Natural killer cell treated with Interleukin-12 subunit alpha and Interleukin-12 subunit beta and Interleukin-15 and Interleukin-18, amount 100 ng/mL, for 72 hours (primary cell): ENCODE measurements at places on chromosomes 13 and 19.

- no peak overlapping the region for H3K27ac ChIP-seq
- no peaks in the 10 kb centered on the region for H3K36me3 ChIP-seq
- no peaks in the 10 kb centered on the region for H3K27me3 ChIP-seq
- no peak for DNase-seq
- H3K4me3 ChIP-seq = no peak overlapping the region
Observed at GRCh38 chr13:64158908-64159307, 2743.3 kb upstream of the PCDH20 start.

- H3K4me3 ChIP-seq = no peak overlapping the region
- no peak overlapping the region for H3K27ac ChIP-seq
- H3K27me3 ChIP-seq = no peaks in the 10 kb centered on the region
- DNase-seq = no peak
- no peaks in the 10 kb centered on the region for H3K36me3 ChIP-seq
Observed at GRCh38 chr19:48102870-48103751, 7.5 kb downstream of the PLA2G4C start.

DNA sequence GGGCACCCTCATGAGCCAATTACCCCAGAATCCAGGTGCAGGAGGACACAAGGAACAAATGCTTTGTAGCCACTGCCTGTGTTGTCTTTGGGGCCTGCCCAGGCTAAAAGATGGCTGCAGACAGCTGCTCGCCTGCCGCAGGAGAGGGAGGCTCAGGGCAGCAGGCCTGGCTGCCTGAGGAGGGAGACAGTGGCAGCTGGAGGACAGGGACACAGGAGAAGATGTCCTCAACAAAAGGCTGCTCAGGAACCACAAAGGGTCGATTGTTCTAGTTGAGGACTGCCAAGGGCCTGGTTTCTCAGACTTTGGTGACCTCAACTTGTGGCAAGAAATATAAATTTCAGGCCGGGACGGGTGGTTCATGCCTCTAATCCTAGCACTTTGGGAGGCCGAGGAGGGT lies 7.6 kb downstream of the SIRT2 start:
- H3K27ac ChIP-seq = no peak overlapping the region
- H3K36me3 ChIP-seq = no peaks in the 10 kb centered on the region
- H3K27me3 ChIP-seq = no peaks in the 10 kb centered on the region
- no peak for DNase-seq

- H3K27ac ChIP-seq = no peak overlapping the region
- no peaks in the 10 kb centered on the region for H3K36me3 ChIP-seq
- no peak for DNase-seq
- H3K27me3 ChIP-seq = peaks cover 2% of the 10 kb centered on the region
- H3K4me1 ChIP-seq = no peaks in the 10 kb centered on the region
Observed at GRCh38 chr13:51034906-51035305, 76.2 kb downstream of the C13orf42 start.

DNA sequence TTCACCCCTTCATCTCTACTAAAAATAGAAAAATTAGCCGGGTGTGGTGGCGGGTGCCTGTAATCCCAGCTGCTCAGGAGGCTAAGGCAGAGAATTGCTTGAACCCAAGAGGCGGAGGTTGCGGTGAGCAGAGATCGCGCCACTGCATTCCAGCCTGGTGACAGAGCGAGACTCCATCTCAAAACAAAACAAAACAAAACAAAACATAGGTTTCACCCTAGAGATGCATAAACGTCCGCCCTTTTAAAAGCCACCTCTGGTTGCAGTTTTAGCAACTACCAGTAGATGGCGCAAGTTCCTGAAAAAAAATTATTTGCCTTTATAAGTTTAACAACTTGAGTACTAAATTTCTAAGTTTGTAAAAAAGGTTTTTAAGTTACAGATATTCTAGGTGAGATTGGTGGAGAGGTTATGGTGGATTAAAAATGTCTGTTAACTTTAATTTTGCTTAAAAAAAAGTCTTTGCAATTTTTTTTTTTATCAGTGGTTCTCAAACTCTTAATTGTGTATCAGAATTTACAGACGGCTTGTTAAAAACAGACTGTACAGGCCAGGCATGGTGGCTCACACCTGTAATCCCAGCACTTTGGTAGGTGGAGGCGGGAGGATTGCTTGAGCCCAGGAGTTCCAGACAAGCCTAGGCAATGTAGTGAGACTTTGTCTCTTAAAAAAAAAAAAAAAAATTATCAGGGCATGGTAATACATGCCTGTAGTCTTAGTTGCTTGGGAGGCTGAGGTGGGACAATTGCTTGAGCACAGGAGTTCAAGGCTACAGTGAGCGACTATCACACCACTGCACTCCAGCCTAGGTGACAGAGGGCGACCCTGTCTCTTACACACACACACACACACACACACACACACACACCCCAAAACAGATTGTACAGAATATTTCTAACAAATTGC lies 42.1 kb downstream of the NAA16 start:
- H3K27ac ChIP-seq = peak overlapping the region; percentile 63
- peaks cover 5% of the 10 kb centered on the region for H3K36me3 ChIP-seq

- H3K4me1 ChIP-seq = peaks cover 57% of the 10 kb centered on the region
- peak overlapping the region; percentile 83 for H3K4me3 ChIP-seq
- H3K36me3 ChIP-seq = no peaks in the 10 kb centered on the region
- H3K27me3 ChIP-seq = peaks cover 9% of the 10 kb centered on the region
Observed at GRCh38 chr19:41531438-41532311, 44.3 kb upstream of the CEACAM21 start.

DNA sequence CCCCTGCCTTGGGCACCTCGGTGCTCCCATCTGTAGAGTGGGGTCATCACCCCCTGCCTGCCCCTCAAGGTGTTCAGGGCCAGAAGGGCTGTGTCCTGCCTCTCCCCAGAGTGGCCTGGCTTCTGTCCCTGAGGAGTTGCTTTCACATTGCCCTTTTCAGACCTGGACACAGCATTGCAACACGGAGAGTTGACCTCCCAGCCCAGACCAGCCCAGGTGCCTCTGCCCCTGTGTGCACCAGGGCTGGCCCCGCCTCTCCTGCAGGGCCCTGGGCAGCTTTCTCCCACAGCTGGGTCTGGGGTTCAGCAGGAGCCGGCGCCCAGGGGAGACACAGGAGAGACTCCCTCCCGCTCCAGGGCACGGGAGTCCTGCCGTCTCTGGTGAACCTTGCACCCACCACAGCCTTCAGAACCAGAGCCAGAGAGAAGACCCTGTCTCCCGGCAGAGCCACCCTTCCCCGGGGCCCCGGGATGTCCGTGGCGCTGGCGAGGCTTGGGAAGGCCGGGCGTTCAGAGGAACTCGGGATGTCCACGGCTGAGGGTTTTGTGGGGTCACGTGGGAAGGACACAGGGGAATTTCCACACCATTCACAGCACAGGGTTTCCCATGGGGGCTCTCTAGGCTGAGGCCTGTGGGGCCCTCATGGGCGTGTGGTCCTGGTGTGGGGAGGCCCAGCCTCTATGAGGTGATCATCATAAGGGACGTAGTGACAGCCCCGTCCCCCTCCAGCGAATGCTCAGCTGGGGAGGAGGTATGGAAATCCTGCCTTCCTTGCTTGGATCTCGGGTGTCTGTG lies 23.2 kb downstream of the C13orf46 start:
- H3K27me3 ChIP-seq = no peaks in the 10 kb centered on the region
- peaks cover 4% of the 10 kb centered on the region for H3K4me1 ChIP-seq
- DNase-seq = peak; percentile 41
- no peak overlapping the region for H3K4me3 ChIP-seq
- H3K36me3 ChIP-seq = peaks cover 7% of the 10 kb centered on the region

- peaks cover 22% of the 10 kb centered on the region for H3K4me1 ChIP-seq
- no peak for DNase-seq
- no peak overlapping the region for H3K27ac ChIP-seq
- peaks cover 4% of the 10 kb centered on the region for H3K36me3 ChIP-seq
Observed at GRCh38 chr13:42699912-42700311, 81.5 kb upstream of the FAM216B start.

DNA sequence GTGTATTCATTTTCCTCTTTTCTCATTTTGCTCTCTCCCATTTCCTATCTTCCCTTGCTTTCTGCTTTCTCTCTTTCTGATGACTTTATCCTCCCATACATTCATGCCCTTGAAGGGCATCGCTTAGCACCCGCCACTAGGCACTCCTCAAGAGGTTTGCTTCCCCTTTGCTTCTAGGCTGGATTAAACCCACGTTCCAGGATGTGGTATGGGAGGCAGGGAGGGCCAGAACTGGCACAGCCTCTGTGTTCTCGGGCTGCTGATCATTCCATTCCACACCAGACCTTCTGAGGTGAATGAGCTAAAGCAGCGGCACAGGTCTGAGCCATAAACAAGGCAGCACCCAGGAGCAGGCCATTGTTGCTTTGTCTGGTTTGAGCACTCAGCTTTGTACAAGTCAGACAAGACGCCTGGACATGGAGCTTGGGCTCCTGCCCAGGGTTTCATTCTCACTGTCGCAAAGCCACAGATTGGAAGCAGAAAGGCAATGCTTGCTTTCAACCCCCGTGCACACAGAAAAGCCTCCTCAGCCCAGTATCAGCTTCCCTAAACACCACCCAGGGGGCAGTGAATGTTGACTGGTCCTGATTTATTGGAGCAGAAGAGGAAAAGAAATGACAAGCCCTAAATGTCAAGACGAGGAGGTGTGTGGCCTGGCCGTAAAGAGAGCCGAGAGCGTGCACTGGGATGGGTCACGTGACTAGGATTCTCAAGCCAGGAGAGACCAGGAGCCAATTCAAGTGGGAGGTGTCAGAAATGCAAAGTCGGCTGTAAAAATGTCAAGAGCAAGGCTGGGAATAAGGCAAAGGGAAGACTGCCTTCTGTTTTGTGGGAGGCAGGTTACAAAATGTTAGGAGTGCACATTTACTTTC lies 218.0 kb upstream of the SERP2 start:
- H3K27ac ChIP-seq = no peak overlapping the region
- H3K4me1 ChIP-seq = no peaks in the 10 kb centered on the region
- peaks cover 2% of the 10 kb centered on the region for H3K27me3 ChIP-seq
- H3K36me3 ChIP-seq = no peaks in the 10 kb centered on the region

GRCh38 chr13:110546926-110547325 lies 14.6 kb downstream of the RAB20 start:
- no peak overlapping the region for H3K4me3 ChIP-seq
- H3K27me3 ChIP-seq = peaks cover 20% of the 10 kb centered on the region
- no peak overlapping the region for H3K27ac ChIP-seq
- no peaks in the 10 kb centered on the region for H3K4me1 ChIP-seq

- no peak overlapping the region for H3K27ac ChIP-seq
- no peak overlapping the region for H3K4me3 ChIP-seq
- no peak for DNase-seq
- no peaks in the 10 kb centered on the region for H3K36me3 ChIP-seq
- no peaks in the 10 kb centered on the region for H3K27me3 ChIP-seq
Observed at GRCh38 chr13:46472384-46472783, 80.6 kb upstream of the LRCH1 start.

DNA sequence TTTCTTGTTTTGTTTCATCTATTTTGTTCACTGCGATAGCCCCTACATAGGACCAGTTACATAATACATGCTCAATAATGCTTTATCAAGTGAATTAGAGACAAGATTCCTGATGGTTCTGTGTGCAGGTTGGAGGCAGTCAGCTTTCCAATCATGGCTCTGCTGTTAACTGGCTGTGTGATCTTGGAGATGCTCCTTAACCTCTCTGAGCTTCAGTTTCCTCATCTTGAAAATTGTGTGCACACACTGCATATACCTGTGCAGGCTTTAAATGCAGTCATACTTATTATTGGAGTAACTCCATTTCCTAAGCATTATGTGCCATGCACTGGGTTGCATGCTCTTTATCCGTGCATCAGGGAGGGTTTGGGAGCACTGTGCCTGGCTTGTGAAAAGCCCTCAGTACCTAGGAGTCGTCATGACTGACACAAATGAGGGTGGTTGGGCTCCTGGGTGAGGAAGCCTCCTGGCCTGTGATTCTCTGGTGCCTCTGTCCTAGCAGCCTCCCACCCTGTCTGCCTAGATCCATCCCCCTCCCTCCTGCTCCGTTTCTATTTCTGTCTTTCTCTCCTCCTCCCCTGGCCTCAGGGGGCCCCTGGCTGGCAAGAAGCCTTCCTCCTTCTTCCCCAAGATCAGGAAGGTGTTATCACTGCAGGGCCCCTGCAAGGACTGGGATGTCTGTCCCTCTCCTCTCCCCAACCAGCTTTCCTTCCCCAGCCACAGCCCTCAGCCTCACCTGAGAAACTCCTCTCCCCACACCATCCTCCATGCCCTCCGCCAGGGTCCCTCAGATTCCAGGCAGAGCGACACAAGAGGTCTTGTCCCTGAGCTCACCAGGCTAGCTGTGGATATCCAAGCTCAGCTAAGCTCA lies 8.7 kb downstream of the IFNL1 start:
- no peaks in the 10 kb centered on the region for H3K36me3 ChIP-seq
- no peak for DNase-seq
- no peaks in the 10 kb centered on the region for H3K27me3 ChIP-seq
- H3K4me1 ChIP-seq = peaks cover 17% of the 10 kb centered on the region
- H3K27ac ChIP-seq = no peak overlapping the region

- no peak for DNase-seq
- no peaks in the 10 kb centered on the region for H3K36me3 ChIP-seq
- no peak overlapping the region for H3K27ac ChIP-seq
- H3K27me3 ChIP-seq = no peaks in the 10 kb centered on the region
- no peak overlapping the region for H3K4me3 ChIP-seq
Observed at GRCh38 chr19:7280940-7281666, 13.1 kb downstream of the INSR start.

GRCh38 chr13:80386002-80386401 lies 45.1 kb upstream of the SPRY2 start:
- H3K36me3 ChIP-seq = no peaks in the 10 kb centered on the region
- H3K4me3 ChIP-seq = peak overlapping the region; percentile 30
- peaks cover 4% of the 10 kb centered on the region for H3K27me3 ChIP-seq

- peaks cover 27% of the 10 kb centered on the region for H3K36me3 ChIP-seq
- no peak for DNase-seq
- peak overlapping the region; percentile 4 for H3K27ac ChIP-seq
- H3K27me3 ChIP-seq = no peaks in the 10 kb centered on the region
- peaks cover 53% of the 10 kb centered on the region for H3K4me1 ChIP-seq
- H3K4me3 ChIP-seq = no peak overlapping the region
Observed at GRCh38 chr13:110907951-110908898, 6.6 kb downstream of the ANKRD10 start.

- H3K4me1 ChIP-seq = peaks cover 5% of the 10 kb centered on the region
- DNase-seq = no peak
- no peaks in the 10 kb centered on the region for H3K36me3 ChIP-seq
- peaks cover 47% of the 10 kb centered on the region for H3K27me3 ChIP-seq
Observed at GRCh38 chr13:52842441-52842840, 6.0 kb downstream of the PCDH8 start.

DNA sequence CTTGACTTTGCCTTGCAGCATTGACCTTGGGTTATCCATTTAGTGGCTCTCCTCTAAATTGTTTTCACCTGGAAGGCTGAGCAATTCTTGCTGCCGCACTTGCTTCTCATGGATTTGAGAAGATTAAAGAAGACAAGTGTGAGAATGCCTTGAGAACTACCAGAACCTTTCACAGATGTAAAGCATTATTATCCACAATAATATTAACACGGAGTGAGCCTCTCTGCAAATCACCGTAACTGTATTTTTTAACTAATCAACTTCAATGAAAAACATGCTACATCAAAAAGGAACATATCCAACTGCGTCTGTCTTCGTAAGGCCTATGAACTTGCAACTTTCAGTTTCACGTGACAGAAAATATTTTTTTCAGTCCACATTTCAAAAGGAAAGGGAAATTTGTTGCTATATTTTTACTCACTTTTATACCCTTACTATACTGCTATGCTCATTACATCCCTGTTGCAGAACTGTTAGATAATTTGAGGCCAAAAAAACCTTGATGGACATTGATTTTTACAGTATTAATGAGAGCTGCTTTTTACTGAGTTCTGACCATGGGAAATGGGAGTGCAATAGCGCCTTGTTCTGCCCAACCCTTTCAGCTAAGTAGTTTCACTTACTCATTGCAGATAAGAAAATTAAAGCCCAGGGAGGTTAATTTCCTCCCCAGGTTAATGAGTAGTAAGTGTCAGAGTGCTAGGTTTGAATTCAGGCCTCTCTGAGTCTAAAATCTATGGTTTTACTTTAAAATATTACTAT lies 93.8 kb upstream of the RAP2A start:
- H3K27me3 ChIP-seq = no peaks in the 10 kb centered on the region
- H3K4me1 ChIP-seq = peaks cover 2% of the 10 kb centered on the region
- no peak overlapping the region for H3K4me3 ChIP-seq
